ENCODE measurements at places on chromosomes 3 and 15.

GRCh38 chr15:69341356-69341755, 42.6 kb downstream of the PAQR5 start:
- DNase-seq: no peak

- DNase-seq: no peak
Observed at GRCh38 chr15:39628546-39629257, 47.8 kb downstream of the THBS1 start.

DNA sequence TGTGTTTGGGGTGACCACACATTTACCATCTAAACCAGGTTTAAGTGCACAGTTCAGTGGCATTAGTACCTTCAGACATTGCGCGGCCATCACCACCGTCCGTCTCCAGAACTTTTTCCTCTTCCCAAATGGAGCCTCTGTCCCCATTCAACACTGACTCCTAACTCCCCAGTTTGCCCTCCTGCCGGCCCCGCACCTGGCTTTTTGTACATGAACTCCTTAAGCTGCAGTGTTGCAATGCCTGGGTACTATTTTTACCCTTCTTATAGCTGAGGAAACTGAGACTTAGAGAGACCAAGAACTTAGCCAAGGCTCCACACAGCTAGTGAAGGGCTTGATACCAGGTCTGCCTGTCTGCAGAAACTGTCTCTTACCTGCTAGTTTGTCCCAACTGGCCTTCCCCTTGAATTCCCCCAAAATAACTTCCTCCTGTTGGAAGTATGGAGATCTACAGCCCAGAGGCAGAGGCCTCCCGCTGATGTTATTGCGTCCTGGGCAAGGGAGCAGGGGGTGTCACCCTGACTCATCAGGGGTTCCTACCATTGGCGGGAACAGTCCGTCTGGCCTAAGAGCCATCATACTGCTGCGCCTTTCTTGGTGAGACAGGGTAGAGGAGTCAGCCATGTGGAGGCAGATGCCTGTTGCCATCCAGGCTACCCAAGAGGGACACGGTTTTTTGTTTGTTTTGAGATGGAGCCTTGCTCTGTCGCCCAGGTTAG, 65.6 kb downstream of the GRIP2 start:
- DNase-seq: no peak

DNA sequence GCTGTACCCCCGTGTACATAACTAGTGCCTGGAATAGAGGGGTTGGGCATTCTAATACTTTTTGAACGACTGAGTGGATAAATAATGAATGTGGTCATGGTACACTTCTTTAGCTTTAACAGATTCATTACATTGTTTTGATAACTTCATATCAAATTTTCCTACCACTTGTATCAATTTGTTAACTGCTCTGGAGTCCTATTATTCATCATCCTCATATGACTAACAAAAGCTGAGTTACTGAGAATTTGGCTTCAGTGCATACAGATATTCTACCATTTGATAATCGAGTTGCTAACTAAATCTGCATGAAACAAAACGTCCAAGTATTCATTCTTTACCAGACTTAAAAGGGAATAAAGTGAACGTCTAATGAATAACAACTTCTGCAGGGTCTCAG, 31.7 kb downstream of the FRMD5 start:
- DNase-seq: no peak

GRCh38 chr3:122502139-122502538, 12.6 kb downstream of the KPNA1 start:
- no peak for DNase-seq

DNA sequence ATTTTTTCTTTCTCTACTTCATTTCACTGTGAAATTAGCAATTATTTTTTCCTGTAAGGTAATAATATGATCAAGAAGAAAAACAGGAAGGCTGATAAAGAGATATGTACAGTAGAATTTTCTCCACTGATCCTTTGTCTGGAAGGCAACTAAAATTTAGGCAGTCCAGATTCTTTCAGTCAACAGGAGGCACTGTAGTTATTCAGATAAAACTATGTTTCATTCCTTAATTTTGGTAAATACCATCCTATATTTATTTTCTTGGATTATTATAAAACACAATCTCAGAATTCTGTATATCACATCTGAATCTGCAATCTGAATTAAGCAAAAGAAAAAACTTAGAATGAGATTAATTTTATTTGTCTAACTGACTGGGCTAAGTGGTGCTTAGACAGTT, 343.2 kb downstream of the LSAMP start:
- DNase-seq: no peak

DNA sequence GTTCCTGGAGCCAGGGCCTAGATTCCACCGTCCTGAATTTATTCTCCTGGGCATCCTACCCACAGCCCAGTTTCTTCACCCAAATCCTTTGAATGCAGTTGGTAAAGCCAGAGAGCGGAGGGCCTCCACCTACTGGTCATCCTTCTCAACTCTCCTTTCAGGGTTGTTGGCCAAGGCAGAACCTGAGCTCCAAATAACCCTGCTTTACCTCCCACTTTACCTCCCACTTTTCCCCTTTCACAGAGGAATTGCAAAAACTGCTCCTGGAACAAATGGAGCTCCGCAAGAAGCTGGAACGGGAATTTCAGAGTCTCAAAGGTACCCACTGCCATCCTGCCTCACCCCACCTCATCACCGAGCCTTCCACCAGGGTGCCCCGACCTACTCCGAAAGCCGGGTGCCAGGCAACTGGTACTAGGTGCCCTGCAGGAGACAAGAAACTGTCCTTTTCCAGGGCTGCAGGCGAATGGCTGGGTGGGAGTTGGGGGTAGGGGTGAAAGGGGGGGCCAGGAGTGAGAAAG, 6.8 kb downstream of the SKOR1 start:
- peak; percentile 78 for DNase-seq

GRCh38 chr3:54875596-54876268, 52.1 kb downstream of the LRTM1 start:
- DNase-seq: no peak

- no peak for DNase-seq
Observed at GRCh38 chr3:189570916-189571315, 60.3 kb upstream of the TP63 start.

DNA sequence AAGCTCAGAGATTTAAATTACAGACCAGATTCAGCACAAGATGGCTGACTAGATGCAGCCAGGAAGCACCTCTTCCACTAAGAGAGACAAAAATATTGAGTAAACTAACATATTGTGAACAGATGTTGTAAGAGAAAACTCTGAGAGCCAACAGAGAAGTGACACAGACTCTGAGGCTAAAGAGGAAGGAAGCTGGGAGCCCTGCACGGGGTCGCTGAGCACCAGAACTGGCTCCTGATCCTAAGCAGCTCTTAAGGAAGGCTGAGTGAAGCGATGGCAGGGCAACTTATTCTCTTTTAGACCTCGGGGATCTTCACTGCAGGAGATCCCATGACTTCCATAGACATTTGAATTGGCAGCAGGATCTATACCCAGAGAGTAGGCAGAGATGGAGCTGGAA, 578.0 kb upstream of the GRM7 start:
- no peak for DNase-seq

DNA sequence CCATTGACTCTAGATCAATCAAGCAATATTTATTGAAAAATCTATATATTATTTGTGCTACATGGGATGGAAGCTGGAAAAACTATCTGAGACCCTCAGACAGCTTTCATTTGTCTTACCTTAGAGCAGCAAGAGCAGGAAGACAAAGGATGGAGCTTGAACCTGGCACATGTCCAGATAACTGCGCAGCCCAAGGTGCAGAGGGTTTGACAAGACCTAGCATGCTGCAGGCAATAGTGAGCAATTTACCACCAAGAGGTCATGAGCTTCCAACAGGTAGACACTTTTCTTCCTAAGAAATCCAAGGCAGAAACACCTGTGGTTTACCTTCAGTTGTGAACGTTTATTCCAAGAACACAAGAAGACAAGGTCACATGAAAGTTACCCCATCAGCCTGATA, 214.7 kb upstream of the NECTIN3 start:
- DNase-seq: no peak
